ENCODE measurements at places on chromosomes 2 and 18. TPM values are rescaled to one million over a fixed set of nuclear protein-coding genes. Genes with fewer than 3 reads are reported as not detected.
A peak's percentile ranks its signal among the peaks of the same experiment; 100 is the strongest.

- H3K27ac ChIP-seq: no peak overlapping the region
- no peaks in the 10 kb centered on the region for H3K36me3 ChIP-seq
- H3K4me1 ChIP-seq: no peaks in the 10 kb centered on the region
- no peak overlapping the region for H3K4me3 ChIP-seq
Measured at GRCh38 chr2:42116195-42117181, 52.7 kb upstream of the EML4 start.

GRCh38 chr2:225766431-225766830 lies 366.9 kb downstream of the NYAP2 start:
- DNase-seq: no peak
- H3K27ac ChIP-seq: no peak overlapping the region
- peaks cover 6% of the 10 kb centered on the region for H3K4me1 ChIP-seq
- H3K4me3 ChIP-seq: no peak overlapping the region

GRCh38 chr2:241272303-241273209 lies 42.9 kb downstream of the HDLBP start:
- H3K36me3 ChIP-seq: peaks cover 22% of the 10 kb centered on the region
- peak overlapping the region; percentile 82 for H3K4me3 ChIP-seq
- H3K27ac ChIP-seq: peak overlapping the region; percentile 50

GRCh38 chr18:6557057-6557769 lies 142.5 kb upstream of the L3MBTL4 start:
- peaks cover 3% of the 10 kb centered on the region for H3K4me1 ChIP-seq
- no peaks in the 10 kb centered on the region for H3K27me3 ChIP-seq

DNAJC5G gene
- total RNA-seq: not detected

TRIB2 gene
- 131 TPM for total RNA-seq

LRRC30 gene
- total RNA-seq: not detected

HMSD gene
- total RNA-seq: not detected

KCNG2 gene
- total RNA-seq: 1.6 TPM
